ENCODE measurements at places on chromosomes 2 and 18.

DNA sequence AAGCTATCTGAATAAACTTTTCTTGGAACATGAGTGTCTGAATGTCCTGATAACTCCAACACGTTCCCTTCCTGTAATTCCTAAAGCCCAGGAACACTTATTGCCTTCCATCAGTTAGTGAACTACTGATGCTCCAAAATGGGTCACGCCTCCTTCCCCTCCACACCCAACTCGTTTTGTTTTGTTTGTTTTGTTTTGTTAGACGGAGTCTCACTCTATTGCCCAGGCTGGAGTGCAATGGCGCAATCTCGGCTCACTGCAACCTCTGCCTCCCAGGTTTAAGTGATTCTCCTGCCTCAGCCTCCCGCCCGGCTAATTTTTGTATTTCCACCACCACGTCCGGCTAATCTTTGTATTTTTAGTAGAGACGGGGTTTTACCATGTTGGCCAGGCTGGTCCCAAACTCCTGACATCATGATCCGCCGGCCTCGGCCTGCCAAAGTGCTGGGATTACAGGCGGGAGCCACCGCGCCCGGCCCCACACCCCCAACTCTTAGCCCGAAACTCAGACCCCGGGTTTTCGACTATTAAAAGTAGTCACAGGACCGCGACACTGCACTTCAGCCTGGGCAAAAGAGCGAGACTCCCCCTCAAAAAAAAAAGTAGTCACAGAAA, 774 bp downstream of the IER3IP1 start:
- DNase-seq = no peak

DNA sequence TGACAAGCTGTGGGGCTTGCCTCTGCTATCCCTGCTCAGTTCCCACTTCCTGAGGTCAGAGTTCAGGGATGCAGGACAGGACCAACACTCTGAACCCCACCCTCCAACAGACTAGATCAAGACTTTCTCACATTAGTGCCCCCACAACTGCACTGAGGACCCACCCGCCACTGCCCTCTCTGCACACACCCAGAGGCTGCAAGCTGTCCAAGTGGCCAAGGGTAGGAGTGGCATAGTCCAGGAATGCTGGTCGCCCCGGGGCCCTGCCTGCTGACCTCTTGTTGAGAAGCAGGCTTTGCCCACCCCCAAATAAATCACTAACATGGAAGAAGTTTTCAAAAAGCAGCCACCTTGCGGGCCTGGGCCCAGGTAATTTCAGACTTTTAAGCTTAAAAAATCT, 5.5 kb upstream of the KIF1A start:
- no peak for DNase-seq

- peak; percentile 57 for DNase-seq
These were observed 194.5 kb upstream of the LRRTM1 start for GRCh38 chr2:80499095-80499494.

GRCh38 chr18:41165625-41166024, 789.4 kb upstream of the PIK3C3 start:
- no peak for DNase-seq

- DNase-seq = no peak
These were observed 643 bp downstream of the RMC1 start for GRCh38 chr18:23503963-23504344.
